ENCODE measurements at places on chromosomes 3 and 15.

DNA sequence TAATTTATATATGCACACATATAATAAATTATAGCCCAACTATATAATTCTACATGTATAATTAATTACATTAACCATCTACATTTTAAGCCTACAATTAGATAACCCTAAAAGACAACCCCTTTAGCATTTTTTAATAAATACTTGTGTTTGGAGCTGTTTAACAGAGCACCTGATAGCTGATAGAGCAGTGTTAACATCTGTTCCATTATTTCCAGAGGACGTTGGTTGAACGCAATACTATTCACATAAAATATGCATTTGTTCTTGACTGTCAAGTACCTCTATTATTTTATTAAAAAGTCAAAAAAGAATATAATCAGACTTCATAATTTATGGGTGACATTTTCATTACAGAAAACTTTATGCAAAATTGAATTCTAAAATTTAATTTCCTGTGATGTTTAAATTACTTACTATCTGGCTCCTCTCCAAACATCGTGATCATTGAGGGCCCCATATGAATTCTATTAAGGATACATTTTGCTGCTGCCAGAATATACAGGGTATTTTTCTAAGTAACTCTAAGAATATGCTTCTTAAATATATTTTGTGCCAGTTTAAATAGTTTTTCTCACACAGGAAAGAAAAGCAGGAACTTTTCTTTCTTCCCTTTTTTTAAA, 234.3 kb downstream of the SHOX2 start:
- DNase-seq, result no peak

- DNase-seq, result peak; percentile 44
Observed at GRCh38 chr3:129690406-129690805, 83.9 kb upstream of the PLXND1 start.

GRCh38 chr15:90054618-90055097, 47.6 kb downstream of the IDH2 start:
- no peak for DNase-seq

GRCh38 chr15:29150515-29151483, 118.8 kb downstream of the NSMCE3 start:
- DNase-seq, result no peak

DNA sequence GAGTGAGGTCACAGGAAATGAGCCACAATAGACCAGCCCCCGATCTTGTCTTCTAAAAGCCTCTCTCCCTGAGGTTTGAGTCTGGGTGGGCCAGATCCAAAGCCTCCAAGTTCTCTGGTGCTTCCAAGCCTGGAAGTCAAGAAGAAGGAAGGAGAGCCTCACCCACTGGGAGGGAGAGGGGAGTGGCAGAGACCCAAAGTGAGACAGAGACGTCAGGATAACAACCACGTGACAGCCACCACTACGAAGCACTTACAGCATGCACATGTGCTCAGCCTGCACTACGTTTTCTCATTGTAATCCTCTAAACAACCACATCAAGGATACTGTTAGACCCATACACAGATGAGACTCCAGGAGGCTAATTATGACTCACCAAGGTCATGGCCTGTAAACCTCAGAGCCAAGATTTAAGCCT, 197.3 kb upstream of the LINGO1 start:
- DNase-seq, result peak; percentile 50

GRCh38 chr15:69299943-69300588, 1.4 kb downstream of the PAQR5 start:
- no peak for DNase-seq

DNA sequence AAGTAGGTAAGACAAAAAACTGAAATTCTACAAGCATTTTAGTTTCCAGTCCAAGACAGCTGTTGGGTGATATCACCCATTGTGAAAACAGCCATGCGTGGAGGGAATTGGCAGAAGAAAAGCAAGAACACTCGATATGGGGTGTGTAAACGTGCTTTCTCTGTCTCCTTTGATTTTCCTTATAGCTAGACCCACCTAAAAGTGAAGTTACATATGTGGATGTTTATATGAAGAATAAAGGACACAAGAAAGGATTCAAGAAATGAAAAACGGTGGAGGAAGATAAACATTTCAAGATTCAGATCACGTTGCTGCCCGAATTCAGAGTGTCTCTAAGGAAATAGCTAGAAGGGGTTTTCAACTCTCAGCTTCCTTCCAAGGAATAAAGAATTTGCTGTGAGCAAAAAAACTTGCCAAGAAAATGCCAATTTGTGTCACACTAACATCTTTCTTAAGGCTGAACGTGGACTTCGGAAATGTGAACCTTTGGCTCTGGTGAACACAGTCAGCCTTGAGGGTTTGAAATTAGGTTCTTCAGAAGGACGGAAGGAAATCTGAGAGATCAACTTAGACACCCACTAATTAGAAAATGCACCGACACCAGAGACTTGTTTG, 269.0 kb upstream of the ADAMTS9 start:
- no peak for DNase-seq

GRCh38 chr3:100465892-100466777, 26.3 kb upstream of the TMEM45A start:
- no peak for DNase-seq

- DNase-seq, result no peak
Observed at GRCh38 chr3:51954105-51954504, 1.1 kb upstream of the GPR62 start.

GRCh38 chr3:41362638-41363559, 163.6 kb downstream of the CTNNB1 start:
- DNase-seq, result peak; percentile 3

Data from AG08395 (cell line).